ENCODE measurements at places on chromosomes 7 and 10.

DNA sequence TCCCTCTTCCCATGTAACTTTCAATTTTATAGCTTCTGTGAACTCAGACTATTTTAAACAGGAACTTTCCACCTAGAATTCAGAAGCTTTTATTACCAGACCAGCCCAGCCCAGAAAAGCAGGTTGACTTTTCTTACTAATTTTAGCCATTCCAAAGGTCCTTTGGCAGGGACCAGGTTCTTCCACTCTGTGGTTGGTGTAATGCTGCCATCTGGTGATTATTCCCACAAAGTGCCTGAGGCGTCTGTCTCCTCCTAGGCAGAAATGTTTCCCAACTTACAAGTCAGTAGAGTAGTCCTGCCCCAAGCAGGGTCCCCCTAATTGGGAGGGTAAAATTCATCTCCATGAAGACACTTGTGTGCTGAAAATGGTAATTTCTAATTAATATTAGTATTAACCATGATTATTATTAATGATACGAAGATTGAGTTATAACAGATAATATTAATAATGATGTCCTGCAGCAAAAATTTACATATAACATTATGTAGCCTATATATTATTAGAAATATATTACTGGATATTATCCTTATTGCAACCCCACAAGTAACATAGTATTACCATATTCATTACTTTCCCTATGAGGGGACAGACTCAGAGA lies 53.0 kb upstream of the PPP1R17 start:
- DNase-seq, result no peak

GRCh38 chr10:26391701-26392695 lies 46.1 kb upstream of the APBB1IP start:
- no peak for DNase-seq

DNA sequence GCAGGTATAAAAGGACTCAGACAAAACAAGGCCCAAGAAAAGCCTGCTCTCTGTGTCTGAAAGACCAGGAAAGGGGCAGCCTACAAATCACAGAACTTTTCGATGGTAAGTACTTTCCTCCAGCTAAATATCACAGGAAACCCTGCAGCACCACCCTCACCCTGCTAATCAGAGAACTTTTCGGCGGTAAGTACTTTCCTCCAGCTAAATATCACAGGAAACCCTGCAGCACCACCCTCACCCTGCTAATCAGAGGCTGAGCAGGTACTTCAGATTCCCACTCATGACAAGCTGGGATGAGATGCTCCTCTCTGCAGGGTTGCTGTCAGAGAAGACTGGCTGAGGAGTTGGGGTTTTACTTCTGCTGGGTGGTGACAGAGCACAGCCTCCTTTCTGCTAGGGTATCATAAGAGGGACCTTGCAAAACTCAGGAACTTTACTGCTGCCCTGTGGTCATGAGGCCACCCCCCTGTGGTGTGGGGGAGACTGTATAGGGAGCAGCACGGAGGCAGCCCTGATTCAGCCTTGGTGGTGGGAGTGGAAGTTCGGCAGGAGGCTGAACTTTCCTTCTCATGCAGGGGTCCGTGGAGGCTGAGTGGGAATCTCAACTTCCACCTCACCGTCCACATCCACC lies 7.2 kb downstream of the WDR37 start:
- no peak for DNase-seq

DNA sequence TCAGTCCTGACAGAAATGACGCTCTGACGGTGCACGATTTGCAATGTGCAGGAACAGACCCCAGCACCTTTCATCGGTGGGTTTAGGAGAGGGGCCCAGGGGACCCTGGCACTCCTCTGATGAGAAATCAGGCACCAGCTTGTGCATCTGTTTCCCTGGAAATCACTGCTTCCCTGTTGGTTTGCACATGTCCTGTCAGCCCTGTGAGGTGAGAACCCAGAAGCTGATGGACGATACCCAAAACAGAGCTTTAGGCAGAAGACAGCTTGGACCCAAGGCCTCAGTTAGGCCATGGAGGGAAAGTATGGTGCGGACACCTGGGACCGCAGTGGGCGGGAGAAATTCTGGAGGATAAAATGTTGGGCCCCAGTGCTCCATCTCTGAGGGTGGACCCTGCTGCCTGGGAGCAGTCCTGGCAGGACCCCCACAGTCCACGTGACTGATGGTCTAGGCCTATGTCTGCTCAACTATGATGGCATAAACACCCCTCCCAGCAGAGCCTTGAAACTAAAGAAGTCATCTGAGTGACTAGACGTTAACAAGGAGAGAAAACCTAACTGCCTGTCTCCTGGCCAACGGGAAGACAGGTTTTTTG lies 242.8 kb downstream of the PTPRN2 start:
- no peak for DNase-seq

DNA sequence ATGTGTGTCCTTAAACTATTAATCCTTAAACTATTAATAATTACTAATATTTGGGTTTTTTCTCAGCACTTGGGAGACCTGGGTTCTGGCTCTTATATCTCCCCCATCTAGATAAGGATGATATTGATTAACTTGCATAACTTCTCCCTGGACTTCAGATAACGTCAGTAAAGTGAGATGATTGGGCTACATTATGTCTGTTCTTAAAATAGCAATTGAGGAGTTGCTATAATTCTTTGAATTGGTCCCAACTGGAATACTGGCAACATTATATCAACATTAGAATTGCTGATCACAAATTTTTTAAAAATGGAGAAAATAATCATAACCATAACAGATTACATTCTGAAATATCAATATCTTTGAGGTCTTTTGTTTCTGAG lies 1.9 kb downstream of the APBB1IP start:
- no peak for DNase-seq

- DNase-seq, result no peak
Observed at GRCh38 chr7:30848121-30848855, 63.4 kb upstream of the AQP1 start.

GRCh38 chr10:43192884-43193283 lies 54.6 kb downstream of the CSGALNACT2 start:
- DNase-seq, result no peak

- DNase-seq, result no peak
Observed at GRCh38 chr10:109358325-109358724, 565.0 kb downstream of the XPNPEP1 start.

DNA sequence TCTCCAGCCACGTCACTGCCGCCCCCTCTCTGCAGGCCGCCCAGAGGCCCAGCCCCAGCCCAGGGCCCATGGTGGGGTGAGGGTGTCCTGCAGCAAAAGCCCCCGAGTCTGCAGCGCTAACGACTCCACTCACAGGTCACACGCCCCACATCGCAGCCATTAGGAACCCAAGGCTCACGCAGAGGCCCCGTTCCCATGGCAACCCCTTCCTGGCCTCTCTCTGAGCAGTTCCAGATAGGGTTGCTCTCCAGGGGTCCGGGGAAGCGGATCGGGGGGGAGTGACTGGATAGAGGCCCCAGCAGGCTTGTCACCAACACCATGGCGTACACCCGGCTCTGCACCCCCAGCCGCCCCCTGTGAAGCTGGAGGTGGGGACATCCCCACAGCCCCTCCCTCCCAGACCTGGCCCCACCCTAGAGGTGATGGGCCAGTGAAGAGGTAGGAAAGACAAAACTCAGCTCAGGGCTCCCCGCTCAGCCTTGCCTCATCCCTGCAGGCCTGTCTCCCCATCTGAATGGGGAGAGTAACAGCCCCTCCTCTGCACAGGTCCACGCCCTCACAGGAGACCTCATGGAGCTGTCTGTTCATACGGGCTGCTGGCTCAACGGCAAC lies 41.2 kb downstream of the TNRC18 start:
- DNase-seq, result no peak

- no peak for DNase-seq
Observed at GRCh38 chr7:71842381-71842780, 569.8 kb downstream of the CALN1 start.

DNA sequence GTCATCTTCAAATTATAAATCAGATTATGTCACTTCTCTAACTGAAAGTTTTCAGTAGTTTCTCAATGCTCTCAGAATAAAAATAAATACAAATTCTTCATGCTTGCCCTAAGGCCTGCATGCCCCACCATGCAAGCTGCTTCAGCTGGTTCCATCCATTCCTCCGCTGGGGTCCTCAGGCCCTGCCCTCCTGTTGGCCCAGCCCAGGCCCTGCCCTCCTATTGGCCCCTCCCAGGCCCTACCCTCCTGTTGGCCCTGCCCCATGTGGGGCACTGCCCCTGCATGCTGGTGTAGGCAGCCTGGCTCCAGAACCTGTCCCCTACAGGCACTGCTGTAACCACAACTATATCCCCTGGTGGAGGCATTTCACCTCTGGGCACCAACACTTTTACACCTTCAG lies 109.3 kb upstream of the TCERG1L start:
- no peak for DNase-seq

Measured in cortex of kidney (tissue), 1 donor.